H9 (cell line): ENCODE measurements at places on chromosomes 13 and 19.

- no peak for DNase-seq
Measured at GRCh38 chr13:99322297-99323103, 15.3 kb upstream of the GPR183 start.

DNA sequence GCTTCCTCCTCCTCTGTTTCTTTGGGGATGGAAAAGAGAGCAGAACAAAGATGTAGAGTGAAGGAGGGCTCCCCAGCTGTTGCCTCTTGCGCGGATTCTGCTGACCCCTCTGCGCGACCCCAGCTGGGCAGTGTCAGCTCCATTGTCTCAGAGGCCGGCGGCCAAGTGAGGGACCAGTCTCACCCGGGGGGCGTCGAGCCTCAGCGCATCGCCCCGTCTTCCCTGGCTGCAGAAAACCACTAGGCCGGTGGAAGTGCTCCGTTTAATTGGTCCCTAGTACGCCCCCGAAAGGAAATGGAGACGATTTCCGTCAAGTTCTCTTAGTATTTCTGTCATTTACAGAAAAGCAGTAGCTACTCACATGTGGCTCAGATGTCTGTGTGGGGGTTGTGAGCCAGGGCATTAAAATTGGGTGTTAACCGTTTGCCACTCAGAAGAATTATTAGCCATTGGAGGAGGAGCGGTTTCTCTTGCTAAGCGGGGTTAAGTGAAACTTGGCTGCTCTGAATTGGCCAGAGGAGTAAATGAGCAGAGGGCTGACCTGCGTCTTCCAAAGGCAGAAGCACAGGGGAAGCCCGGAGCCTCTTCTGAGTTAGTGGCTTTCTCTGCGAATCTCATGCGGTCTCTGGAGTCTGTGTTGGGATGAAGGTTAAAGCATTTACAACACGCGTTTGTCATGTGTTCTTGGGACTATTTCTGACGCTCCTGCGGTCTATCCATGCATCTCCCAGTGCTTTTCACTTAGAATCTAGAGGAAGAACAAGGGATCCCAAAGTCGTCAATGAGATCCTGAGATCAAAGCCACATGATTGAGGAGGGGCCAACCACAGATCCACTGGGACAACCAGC is 132.8 kb upstream of the MYO16 start:
- DNase-seq, result peak; percentile 41

DNA sequence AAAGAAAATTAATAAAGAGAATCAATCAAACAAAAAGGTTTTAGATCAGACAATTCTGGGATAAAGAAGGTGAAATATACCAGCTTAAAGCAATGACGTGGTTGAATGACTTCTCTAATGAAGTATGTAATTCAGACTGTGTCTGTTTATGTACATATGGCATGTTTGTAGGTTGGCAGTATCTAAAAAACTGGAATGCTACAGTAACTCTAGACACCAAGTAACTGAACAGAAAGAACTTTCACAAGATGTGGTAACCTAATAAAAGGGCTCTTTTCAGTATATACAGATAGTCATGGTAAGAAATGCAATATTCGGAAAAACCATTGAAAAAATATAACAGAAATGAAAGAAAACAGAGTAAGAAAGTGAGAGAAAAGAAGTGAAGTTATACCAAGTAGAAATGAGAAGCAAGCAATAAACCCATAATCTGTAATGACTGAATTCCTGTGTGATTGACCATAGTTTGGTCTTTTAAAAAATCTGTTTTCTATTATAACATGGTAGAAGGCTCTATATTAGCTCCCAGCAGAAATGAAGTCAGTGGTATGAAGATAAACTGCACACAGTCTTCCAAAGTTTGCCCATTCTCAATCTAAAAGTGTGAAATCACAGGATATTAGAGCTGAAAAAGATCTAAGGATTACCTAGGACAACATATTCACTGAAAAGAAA is 31.4 kb downstream of the ELF1 start:
- DNase-seq, result no peak

GRCh38 chr13:106981051-106981450 is 413.1 kb upstream of the ARGLU1 start:
- no peak for DNase-seq

GRCh38 chr13:114077099-114077932 is 55.1 kb downstream of the RASA3 start:
- no peak for DNase-seq

DNA sequence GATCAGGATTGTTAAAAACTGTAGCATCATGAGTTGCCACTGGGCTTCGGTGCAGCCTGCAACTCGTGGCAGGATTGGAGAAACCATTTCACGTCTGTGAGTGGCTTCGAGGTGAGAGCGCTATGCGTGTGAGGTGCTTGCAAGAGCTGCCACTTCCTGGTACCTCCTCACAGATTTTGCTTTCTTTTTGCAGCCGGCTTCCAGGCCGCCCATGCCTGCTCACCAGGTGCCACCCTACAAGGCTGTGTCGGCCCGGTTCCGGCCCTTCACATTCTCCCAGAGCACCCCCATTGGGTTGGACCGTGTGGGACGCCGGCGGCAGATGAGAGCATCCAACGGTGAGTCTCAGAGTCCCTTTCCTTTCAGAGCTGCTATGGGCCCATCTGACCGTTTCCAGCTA is 57.9 kb upstream of the C1QTNF9 start:
- DNase-seq, result no peak

DNA sequence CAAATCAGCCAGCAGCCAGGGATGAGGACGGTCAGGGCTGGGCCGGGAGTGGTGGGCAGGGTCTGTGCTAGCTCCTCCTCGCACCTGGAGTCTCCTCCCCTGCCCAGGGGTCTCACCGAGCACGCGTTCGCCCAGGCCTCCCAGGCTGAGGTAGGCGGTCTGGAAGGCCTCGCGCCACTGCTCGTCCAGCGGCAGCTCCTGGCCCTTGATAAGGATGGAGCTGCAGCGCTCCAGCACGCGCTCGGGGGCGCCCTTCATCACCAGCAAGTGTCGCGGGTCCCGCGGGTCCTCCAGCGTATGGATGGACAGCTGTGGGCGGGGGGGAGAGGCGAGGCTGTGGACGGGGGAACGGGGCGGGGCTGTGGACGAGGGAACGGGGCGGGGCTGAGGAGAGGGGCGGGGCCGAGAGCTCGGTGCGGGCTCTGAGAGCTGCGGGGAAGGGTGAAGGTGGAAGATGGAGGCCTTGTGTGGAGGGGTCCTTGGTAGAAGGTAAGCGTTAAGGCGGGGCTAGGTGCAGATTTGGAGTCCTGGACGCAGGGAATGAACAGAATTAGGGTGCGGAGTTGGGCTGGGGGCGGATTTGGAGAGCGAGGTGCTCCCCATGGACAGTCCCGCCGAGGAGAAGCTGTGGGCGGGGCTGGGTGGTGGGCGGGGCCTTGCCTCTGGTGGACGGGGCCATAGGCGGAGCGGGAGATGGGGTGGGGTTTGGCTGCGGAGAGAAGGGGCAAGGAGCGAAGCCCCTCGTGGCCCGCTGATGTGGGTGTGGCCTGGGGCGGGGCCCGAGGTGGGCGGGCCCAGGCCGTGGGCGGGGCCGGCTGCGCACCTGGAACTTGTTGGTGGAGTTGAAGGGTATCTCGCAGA is 5.7 kb downstream of the ATP4A start:
- DNase-seq, result peak; percentile 98

DNA sequence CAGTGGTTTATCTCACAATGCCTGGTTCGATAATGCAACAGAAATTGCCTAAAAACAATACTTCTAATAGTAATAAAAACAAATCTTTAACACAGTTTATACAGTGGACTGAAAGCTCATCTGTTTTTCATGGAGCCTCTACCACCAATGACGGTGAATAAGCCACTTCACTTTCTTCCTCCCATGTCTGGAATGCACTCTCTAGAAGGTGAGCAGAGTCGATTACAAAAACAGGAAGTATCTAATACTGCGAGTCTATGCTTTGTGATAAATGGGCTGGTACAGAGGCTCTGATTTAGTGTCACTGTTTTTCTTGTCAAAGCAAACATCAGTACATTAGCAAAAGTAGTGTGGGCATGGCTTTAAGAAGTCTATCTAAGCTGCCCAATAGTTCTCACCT is 1348.6 kb upstream of the SLC10A2 start:
- no peak for DNase-seq

DNA sequence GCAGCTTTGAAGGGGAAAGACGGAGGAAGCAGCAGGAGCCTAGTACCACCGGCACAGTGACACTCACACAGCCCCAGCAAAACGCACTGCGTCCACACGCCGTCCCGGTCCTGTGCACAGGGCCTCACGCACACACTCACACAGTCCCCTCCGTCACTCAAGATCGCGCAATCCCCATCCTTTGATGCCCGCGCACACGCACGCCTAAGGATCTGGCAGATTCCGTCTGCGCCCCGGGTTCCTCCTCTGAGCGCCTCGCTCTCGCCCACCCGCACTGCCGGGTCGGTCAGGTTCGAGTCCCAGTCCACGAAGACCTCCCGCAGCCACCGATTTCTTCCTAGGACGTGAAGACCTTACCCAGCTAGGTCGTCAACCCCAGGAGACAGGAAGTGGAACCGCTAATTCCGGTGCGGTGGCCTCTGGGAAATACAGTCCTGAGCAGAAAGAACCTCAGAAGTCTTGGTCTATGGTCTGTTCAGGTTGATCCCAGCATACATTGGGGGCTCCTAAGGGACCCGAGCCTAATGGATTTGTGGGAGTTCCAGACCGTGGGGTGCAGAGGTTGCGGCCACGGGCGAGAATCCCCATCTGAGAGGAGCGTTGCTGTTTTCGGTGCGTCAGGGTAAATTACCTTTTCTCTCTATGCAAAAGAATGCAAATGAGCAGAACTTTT is at the start of gene ZNF780B:
Gene ZNF780B, minus strand, starts transcription at position 400 of the 673 bp plus-strand sequence. CDS start 5,899 bp downstream, outside the sequence.
- peak; percentile 70 for DNase-seq

GRCh38 chr13:57409121-57409520 is 222.4 kb upstream of the PCDH17 start:
- DNase-seq, result peak; percentile 29

DNA sequence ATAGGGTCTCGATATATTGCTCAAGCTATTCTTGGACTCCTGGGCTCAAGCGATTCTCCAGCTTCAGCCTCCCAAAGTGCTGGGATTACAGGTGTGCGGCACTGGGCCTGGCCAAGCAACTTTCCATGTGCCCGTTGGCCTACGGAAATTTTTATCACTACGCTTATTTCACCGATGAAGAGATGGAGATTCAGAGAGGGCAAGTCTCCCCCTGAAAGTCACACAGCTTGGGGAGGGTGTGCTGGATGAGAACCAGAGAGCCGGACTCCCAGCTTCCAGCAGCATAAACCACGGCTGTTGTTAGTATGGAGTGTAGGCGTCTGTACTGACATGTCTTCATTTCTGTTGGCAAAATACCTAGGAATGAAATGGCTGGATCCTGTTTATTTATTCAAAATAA is 11.8 kb upstream of the GNA11 start:
- DNase-seq, result no peak

GRCh38 chr19:30107251-30107650 is 165.2 kb downstream of the URI1 start:
- DNase-seq, result no peak

- DNase-seq, result no peak
Measured at GRCh38 chr13:106967391-106967790, 399.5 kb upstream of the ARGLU1 start.

DNA sequence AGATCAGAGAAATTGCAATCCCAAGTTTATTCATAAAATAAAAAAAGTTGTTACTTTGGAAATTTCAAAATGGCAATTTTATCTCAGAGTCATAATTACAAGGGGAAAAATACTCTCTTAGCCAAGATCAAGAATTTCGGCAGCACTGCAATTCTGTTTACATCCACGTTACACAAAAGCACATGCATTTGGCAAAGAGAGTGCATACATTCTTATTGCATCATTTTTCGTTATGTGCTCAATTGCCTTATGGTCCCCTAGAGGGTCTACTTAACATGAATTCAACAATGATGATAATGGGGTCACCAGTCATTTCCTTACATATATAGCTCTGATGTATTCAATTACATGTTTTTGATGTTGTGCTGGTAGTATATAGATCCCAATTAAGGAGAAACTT is 498.0 kb downstream of the DIAPH3 start:
- DNase-seq, result no peak

DNA sequence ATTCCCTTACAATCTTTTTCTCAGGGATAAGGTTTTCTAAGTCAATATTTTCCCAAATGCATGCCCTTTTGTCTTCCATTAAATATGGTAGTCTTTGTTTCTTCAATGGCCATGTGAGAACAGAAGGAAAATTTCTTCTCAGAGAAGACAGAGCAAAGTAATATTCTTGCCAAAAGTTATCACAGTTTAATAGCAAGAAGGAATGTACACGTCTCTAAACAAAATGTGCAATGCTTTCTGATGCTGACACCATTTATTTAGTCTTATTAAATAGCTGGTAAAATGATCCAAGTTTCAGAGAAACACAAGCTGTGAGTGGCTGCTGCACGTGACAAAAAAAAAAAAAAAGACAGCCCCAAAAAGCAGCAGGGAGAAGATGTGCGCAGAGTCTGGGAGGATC is 542.5 kb downstream of the GPC6 start:
- no peak for DNase-seq

GRCh38 chr13:47220453-47221140 is 323.7 kb upstream of the HTR2A start:
- DNase-seq, result peak; percentile 31

- peak; percentile 52 for DNase-seq
Measured at GRCh38 chr19:35029737-35030256, 473 bp upstream of the SCN1B start.

- no peak for DNase-seq
Measured at GRCh38 chr13:45352031-45352430, 11.0 kb upstream of the TPT1 start.

DNA sequence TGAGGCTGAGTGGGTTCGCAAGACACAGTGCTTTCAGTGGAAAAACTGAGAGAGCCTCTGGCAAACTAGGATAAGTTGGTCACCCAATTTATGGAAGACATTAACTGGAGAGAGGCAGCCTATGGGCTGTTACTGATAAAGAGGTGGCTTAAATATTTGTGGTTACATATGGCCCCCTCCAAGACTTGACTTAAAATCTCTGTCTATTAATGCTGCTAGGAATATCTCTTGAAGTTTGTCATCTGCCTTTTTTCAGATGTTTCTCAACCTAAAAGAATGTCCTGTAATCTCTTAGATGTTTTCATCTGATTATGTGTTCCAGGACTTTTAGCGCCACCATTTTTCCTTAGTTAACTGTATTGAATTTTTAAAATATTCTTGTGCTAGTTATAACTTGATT is 54.6 kb downstream of the NAA16 start:
- DNase-seq, result no peak

GRCh38 chr13:43686557-43686956 is 100.2 kb downstream of the ENOX1 start:
- no peak for DNase-seq

DNA sequence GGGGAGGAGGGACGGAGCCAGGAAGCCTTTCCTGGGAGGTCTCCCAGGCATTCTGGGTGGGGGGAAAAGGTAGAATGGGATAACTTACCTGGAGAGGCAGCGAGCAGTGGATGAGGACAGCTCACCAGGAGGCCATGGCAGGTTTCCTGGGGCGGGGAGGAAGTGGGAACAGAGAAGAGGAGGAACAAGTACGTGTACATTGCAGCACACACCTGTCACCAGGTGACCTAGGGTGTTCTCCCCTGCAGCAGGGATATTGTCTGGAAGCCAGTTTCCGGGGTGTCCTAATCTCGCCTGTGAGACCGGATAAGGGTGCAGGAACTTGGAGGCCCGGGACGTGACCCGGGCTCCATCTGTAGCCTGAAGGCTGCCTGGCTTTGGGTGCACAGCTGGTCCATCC is at the start of gene FUT3:
Gene FUT3, minus strand, starts transcription at position 148 of the 400 bp plus-strand sequence.
- no peak for DNase-seq

- no peak for DNase-seq
Measured at GRCh38 chr13:107342747-107343146, 774.8 kb upstream of the ARGLU1 start.
